A549 (cell line): ENCODE measurements at places on chromosomes 3 and 15. TPM values are rescaled to one million over a fixed set of nuclear protein-coding genes. Genes with fewer than 3 reads are reported as not detected.

GRCh38 chr3:182979103-182979673 is 1.1 kb downstream of the DCUN1D1 start:
- no peak for DNase-seq

- no peak for DNase-seq
Observed at GRCh38 chr3:55339819-55340218, 147.3 kb downstream of the WNT5A start.

DNA sequence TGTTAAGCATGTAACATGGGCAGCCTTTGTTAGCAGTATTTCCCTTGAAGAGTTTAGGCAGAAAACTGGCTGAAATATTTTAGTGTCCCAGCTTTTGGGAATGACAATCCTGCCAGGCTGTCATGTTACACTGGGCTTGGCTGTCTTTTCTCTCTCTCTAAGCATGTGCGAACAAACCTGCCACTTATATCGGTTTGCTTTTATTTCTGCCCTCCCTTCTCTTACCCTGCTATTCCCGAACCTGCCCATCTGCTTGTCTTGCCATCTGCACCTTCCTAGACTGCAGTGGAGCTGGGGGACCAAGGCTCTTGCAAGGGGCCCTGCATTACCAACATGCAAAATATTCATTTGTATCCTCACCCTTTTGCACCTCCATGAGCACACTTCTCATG is 339.6 kb downstream of the EPHB1 start:
- no peak for DNase-seq

DNA sequence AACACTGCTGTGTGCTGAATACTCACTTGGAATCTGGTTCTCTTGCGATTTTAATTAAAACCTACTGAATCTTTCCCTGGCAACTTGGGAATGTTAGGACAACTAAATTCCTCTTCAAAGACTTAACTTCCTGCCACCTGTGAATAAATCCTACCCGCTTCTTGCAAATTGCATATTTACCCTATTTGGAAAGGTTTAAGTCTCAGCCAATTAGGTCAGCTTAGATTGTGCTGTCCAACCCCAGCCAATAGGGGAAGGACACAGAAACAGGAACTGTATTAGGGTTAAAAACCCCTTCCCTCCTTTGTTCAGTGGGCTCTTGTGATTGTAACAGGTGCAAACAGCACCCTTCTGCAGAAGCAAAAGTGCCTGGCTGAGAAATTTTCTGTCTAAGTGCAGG is 38.6 kb upstream of the FSTL1 start:
- no peak for DNase-seq

The ECE2 gene
- not detected in 3 replicates for polyA plus RNA-seq
